Body of pancreas (tissue), 4 donors: ENCODE measurements at places on chromosomes 3 and 15.

GRCh38 chr15:90456236-90456635 is 68.2 kb downstream of the IQGAP1 start:
- no peak for DNase-seq

DNA sequence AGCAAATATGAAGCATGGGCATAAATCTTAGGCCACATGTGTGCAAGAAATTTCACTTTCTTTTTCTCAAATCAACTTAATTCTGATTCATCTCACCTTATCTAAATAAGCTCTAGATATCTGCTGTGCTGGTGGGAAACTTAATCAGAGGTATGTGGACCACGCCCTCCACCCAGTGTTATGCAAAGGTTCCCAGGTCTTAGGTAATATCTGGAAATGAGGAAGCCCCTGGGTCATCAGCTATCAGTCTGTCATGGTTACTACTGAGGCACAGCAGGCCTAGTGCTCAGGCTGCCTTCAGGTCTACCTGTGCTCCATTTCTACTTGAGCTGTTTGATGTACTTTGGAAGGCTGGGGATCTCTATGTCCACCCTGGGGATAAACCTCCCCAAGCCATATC is 134.4 kb upstream of the KCNH8 start:
- DNase-seq = no peak

DNA sequence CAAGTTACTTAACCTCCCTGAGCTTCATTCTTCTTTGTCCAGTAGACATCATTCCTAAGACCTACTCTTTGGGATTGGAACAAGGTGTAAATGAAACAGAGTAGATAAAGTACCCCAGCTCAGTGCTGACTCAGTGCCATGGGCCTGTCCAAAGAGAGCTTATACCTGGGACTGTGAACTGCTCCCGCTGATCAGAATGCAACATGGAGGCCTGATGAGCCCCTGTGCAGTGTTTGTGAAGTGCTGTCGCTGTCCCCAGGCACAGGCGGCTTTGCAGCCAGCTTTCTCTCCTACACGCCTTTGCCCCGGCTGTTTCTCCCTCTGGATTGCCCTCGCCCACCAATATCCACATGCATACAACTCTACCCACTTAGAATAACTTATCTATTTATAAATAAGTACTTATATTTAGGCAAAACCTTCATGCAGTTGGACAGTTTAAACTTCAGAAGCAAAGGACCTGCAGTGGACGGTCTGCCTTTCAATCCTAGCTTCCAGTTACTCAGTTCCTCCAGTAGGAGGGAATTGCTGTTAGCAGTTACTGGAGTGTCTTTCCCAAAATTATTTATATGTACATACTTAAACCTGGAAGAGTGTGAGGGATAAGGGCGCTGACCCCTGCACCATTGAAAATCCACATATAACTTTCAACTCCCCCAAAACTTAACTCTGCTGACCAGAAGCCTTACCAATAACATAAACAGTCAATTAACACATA is 80.0 kb downstream of the CORO2B start:
- no peak for DNase-seq

- DNase-seq = no peak
These were observed 9.5 kb downstream of the CCR9 start for GRCh38 chr3:45895686-45896468.

- no peak for DNase-seq
These were observed 5.9 kb downstream of the SYNM start for GRCh38 chr15:99110581-99111320.

GRCh38 chr3:183044547-183045229 is 54.6 kb downstream of the MCCC1 start:
- DNase-seq = no peak

GRCh38 chr3:192902549-192902948 is 15.1 kb downstream of the MB21D2 start:
- DNase-seq = no peak

GRCh38 chr15:96207377-96208006 is 123.0 kb upstream of the NR2F2 start:
- DNase-seq = no peak

GRCh38 chr15:85494048-85494777 is 113.8 kb downstream of the AKAP13 start:
- no peak for DNase-seq

DNA sequence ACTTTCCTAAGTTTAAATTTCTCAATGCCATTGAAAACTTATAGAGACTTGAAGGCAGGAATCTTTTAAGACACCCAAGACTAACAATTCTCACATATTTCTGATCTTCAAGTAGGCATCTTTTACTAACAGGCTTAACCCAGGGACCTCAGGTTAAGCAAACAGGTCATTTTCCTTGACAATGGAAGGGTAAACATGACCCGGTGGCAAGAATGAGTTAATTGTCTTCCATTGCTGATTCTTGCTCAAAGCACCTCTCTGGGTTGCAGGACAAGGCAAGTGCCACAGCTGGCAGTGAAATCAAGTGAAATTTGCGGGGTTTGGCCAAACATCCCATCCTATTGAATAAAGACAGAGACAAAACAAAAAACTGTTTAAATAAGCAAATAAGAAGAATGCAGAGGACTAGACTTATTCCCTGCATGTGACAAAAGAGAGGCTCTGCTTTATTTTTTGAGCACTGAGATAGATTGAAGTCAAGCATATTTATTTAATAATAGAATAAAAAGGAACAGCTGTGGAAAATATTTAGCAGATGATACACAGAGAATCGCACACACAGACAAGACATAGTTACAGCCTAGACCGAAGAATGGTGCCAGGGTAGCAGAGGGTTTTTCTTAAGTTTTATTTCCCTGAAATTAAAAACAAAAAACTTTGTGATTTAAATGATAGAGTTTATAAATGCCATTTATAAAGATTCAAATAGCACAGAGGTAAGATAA is 56.0 kb upstream of the MITF start:
- no peak for DNase-seq

- DNase-seq = no peak
These were observed 62.8 kb downstream of the XXYLT1 start for GRCh38 chr3:195208183-195208582.

GRCh38 chr15:49370782-49371181 is 52.3 kb upstream of the FGF7 start:
- DNase-seq = no peak

- no peak for DNase-seq
These were observed 54.1 kb downstream of the NFKBIZ start for GRCh38 chr3:101903451-101903871.

DNA sequence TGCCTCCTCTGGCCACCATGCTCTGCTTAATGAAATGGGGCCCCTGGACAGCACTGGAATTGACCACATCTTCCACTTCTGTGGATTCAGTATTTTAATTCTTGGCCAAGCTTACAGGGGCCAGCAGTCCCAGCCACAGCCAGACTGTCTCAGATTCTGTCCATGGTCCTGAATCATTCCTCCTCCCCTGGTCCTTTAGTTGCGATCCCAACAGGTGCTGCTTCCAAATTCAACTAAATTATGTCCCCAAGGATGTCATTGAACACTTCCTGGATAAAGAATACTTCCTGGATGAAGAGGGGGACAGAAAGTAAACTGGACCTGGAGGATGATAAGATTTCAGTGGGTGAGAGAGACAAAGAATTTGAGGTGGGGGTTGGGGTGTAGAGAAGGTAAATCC is 111.1 kb upstream of the FOXB1 start:
- no peak for DNase-seq

- no peak for DNase-seq
These were observed 103.9 kb downstream of the FBN1 start for GRCh38 chr15:48541341-48542278.

DNA sequence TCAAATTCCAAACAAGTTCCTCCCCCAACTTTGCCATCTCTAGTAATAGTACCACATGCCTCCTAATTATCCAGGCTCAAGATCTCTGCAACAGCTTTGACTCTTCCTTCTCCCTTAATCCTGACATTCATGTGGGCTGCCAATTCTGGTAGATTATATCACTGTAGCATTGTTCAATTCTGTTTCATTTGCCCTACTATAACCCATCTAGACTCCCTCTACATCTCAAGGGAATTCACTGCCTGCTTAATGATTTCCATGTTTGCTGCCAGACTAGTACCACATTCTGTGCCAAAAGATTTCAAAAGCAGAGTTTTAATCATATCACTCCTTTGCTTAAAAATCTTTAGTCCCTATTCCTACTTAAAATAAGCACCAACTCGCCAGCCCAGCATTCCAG is 34.6 kb upstream of the PPIB start:
- DNase-seq = no peak

DNA sequence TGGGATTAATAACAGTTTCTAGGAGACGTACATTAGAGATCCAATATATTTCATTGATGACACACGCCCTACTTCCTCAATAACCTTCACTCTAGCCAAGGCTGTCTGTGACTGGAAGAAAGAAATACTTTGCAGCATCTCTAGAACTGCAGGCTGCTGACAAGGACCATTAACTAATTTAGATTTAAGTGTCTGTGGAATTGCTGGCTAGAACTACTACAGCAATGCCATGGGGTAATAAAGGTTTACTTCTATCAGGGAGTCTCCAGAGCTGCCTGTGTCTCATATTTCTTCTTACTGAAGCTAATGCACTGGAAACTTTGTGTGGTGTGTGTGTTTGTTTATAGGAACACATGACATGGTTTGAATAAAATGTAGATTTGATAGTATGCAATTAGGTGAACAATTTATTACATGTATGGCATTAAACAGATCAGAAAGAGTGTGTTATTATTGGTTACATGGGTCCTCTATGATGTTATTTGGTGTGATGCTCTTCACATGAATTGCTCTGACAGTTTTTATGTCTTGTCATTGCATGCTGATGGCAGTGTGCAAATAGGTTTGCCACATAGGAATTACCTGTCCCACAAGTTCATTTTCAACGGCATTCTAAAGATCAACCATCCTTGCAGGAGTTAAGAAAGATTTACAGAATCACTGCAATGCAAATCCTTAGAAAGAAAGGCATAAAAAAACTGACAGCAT is 916.2 kb upstream of the CADM2 start:
- DNase-seq = no peak

GRCh38 chr3:57158813-57159738 is 6.1 kb downstream of the IL17RD start:
- no peak for DNase-seq

- DNase-seq = no peak
These were observed 413.0 kb downstream of the RBMS3 start for GRCh38 chr3:29693863-29694262.

GRCh38 chr15:52731732-52732470 is 52.7 kb upstream of the ATOSA start:
- DNase-seq = peak; percentile 16

DNA sequence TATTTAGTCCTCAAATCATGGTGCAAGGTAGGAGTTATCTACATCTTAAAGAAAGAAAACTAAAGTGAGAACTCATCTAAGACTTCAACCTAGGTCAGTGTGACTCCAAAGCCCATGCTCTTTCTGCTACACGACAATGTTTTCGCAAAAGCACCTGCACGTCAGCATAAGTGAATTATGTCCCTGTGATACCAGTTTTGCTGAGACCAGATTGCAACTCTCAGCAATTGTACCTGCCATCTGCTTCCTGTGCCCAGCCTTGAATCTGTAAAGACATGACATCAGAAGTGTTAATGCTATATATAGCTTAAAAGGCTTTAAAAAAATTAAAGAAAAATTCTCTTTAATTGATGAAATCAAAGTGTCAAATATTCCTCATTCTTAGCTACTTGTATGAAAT is 43.4 kb downstream of the RETNLB start:
- DNase-seq = no peak

- DNase-seq = no peak
These were observed 203.5 kb upstream of the ZBTB20 start for GRCh38 chr3:115350606-115351005.

DNA sequence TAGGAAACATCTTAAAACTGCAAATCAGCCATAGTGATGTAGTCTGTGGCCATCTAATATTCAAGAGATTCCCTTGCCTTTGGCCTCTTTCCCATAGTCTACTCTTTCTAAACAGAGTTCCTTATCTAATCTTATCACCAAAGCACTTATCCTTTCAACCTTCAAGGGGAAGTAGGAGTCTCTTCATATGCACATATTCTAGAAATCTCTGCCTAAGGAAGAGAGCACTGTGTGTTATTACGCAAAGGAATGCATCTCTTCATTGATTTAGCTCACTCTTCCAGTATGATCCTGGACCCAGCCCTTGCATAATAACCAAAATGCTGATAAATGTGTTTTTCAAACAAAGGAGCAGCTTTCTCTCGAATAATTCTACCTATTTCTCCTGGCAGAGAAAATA is 253.7 kb upstream of the TPRG1 start:
- no peak for DNase-seq

- peak; percentile 60 for DNase-seq
These were observed 268.0 kb downstream of the LPP start for GRCh38 chr3:188421836-188422540.

- DNase-seq = no peak
These were observed 955.0 kb upstream of the ALCAM start for GRCh38 chr3:104411757-104412156.

DNA sequence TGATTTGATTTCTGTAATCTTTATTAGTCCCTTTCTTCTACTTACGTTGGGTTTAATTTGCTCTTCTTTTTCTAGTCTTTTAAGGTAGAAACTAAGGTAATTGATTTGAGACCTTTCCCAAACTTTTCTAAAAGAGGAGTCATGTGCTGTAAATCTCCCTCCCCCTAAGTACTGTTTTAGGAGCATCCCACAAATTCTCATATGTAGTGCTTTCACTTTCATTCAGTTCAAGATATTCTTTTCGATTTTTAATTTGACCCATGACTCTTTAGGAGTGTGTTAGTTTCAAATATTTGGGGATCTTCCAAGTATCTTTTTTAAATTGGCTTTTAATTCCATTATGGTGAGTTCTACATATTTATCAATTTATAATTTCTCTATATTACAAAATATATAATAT is 241.8 kb downstream of the CTNNB1 start:
- DNase-seq = no peak

DNA sequence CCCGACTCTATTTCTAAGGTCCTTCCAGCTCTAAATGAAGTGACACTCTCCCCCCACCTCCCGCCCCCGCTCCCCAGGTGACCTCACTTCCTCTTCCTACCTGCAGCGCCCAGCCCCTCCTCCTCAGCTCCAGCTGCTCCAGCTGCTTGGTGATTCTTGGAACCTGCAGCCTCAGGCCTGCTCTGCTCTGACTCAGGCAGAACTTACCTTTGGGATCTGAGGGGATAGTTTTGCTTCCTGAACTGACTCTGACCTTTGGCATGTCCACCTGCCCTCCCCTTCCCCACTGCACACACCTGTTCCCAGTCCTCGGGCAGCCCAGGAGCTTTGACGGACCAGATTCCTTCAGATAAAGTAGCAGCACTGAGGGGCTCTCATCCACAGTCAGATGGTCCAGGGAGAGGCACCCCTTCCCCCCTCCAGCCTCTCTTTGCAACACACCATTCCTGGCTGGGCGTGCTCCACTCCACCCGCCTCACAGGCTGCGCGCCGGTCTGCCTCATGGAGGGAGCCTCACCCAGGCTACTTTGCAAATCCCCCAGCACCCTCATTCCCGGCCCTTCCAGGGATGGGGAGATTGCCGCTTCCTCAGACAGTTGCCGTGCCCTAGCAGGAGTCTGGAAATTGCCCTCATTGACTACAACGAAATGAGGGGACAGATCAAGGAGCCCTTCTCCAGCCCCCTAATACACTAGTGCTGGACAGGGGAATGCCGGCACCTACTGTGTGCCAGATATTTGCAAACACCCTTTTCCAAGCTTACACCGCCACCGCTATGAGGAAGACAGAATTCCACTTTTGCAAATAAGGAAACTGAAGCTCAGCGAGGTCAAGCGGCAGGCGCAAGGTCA is 692 bp upstream of the C15orf39 start:
- peak; percentile 87 for DNase-seq

GRCh38 chr3:81003008-81003645 is 758.3 kb downstream of the GBE1 start:
- DNase-seq = no peak

GRCh38 chr15:67042551-67043142 is 22.8 kb upstream of the SMAD3 start:
- DNase-seq = no peak
